Fibroblast of upper back skin (primary cell): ENCODE measurements at places on chromosomes 2 and 18.

DNA sequence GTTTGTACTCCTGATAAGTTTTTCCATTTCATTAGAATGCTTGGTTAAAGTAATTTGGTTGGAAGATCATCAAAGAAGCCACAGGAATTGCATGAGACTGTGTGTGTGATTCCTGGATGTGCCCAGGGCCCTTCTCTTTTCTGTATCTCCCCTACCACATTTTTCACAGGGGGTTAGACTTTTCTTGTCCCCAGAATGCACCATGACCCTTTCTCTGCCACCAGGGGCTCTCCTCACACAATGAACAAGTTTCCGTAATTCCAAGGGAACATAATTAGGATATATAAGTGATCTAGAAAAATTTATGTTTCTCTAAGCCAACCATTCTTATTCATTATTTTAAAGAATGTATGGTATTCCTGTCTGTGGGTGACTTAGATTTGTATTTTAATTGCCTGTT lies 291.8 kb downstream of the NEDD4L start:
- no peak for DNase-seq

DNA sequence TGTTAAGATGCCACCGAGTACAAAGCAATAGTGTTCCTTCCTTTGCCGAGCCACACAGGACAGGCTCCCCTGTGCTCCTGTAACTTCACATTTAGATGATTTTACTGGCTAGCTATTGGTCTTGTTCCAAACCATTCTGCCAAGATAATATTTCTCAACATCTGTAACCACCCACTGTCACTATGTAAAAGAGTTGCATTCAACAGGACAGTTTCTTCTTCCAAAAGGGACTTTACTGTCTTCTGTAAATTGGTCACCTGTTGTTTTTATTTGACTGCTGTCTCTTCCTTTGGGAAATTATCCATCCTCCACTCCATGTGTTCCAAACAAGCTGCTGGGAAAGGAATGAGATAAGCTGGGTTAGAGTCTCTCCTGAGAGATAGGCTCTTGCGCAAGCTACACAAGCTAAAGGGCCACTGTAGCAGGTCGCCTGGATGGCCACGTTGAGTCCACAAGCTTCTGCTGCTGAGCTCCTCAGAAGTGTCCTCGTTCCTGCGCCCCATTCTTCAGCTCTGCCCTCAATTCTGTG lies 14.4 kb upstream of the BZW1 start:
- DNase-seq: no peak

- DNase-seq: no peak
These were observed 319.3 kb upstream of the MMADHC start for GRCh38 chr2:149906886-149907285.

- DNase-seq: no peak
These were observed 48.8 kb downstream of the MAP3K20 start for GRCh38 chr2:173124441-173124840.

DNA sequence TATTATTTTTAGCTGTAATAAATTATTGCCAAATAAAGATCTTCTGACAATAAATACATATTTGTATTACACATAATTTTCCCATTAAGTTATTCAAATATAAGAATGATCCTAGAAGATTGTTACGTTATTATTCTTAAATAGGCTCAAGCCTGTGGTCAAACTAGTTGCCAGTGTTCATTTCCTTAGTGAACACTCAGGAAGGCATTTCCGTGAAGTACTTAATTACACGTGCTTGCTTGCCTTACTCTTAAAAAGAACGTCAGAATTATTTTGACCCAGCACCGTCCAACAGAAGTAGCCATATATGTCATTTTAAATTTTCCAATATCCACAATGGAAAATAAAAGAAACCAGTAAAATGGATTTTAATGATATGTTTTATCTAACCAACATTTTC lies 249.8 kb downstream of the TXNL1 start:
- no peak for DNase-seq

DNA sequence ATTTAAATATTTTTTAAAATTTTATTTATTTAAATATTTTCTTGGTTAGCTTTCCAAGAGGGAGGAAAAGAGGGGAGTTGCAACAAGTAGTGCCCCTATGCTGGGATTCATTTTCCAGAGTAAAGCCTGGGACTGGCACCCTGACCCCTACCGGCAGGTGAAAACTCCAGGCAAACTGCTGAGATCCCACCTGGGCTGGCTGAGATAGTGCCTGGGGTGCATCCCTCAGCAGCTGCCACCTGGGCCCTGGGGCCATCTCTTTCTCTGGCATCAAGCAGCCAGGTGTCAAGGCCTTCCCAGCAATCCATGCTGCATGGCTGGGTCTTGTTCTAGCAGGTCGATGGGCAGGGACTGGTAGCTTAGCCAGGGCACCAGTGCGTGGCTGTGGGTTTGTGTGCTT lies 6.6 kb downstream of the SIX2 start:
- DNase-seq: no peak

- DNase-seq: peak; percentile 80
These were observed 30.3 kb downstream of the MAIP1 start for GRCh38 chr2:199985625-199986207.

GRCh38 chr18:23539911-23540525 lies 36.7 kb downstream of the RMC1 start:
- no peak for DNase-seq

- DNase-seq: no peak
These were observed 166.8 kb downstream of the DYSF start for GRCh38 chr2:71620116-71620515.

DNA sequence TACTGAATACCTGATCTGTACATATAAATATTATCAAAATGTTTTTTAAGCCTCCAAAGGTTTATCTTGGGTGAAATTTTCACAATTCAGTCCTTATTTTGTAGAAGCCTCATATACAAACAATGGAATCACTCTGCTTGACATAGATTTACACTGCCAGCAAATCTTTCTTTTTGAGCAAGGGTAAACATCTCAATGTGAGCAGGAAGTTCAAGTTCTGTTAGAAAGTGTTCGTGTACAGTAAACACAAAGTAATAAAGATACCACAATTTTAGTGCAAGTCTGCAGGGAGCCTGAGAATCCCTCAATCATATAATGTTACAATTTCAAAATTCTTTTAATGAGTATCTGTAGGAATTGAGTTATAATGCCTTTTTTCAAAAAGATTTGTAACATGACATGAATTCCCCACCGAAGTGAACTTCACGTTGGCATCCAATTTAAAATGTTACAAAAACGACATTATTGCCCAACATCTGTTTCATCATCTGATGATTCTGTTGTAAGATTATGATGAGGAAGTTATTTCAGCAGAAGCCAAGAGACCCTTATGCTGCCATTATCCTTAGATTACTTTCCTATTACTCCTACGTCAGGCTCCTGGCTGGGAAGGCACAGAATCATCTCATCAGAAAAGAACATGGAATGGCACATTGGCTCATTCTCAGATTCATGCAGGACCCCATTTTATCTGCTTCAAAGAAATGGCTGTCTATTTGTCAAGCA lies 283.9 kb upstream of the ACVR2A start:
- no peak for DNase-seq

GRCh38 chr2:14647714-14648113 lies 15.2 kb downstream of the LRATD1 start:
- DNase-seq: no peak

GRCh38 chr2:21860907-21861306 lies 737.1 kb downstream of the TDRD15 start:
- DNase-seq: no peak

DNA sequence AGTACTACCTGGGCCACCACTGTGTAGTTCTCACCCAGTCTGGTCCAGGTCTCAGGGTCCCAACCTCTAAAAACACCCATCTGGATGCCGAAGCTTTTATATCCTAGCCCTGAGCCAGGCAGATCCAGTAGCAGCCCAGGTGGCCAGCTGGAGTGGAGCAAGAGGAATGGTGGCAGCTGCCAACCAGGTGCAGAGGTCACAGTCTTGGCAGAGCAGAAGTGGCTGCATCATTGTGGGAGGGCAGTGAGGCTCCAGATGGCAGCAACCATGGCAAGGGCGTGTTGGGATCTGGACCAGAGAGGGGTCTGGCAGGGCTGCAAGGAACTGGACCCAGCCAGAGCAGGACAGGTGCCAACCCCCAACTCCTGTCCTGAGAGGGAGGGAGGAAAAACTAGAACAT lies 72.2 kb upstream of the AGAP1 start:
- no peak for DNase-seq

DNA sequence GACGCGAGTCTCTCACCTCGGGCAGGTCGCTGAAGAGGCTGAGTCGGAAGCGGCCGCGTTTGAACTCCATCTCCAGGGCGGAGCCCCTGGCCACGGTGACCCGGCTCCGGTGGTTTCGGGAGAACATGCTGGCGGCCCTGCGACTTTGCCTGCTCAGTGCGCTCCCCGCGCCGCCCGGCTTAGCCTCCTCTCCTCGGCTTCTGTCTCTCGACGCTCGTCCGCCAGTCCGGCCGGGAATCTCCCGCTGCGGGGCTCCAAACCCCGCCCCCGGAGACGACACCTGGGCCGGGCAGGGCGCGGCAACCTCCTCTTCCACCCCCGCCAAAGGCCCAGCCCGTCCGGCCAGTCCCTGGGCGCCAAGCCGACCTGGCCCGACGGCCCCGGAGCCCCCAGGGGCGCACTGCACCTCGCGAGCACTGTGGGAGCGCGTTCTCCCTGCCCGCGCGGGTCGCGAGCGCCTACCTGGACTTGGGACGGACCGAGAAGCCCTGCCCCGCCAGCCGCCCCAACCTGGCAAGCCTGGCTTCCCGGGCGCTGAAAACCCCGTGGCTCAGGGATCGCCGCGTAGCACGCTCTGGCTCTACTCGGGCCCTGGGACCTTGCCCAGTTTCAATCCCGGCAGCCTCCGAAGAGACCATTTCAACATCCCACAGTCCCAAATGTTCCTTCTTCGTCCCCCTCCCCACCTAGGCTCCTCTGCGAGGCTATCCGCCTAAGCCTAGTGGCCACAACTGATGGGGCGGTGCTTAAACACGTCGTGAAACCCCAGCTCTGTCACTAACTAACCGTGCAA lies at the start of gene RTKN:
Gene RTKN (minus strand): TSS at position 248 of the 793 bp plus-strand sequence. CDS start 121 bp downstream, at position 127.
- no peak for DNase-seq

DNA sequence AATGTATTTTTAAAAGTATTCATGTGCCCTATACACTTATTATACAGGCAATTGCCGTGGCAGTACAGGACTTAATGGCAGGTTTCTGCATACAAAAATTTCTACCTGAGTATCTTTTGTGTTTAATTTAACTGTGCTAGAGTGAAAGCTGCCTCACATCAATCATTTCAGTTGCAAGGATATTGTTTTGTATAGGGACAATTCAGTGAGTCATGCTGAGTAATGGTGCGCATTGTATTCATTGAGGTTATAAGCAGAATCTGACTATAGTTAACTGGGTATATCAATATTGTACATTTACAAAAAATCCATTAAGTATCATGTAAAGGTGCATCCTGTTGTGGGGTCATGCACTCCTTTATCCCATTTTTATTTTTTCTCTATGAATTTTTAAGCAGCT lies 121.5 kb downstream of the GCA start:
- DNase-seq: no peak

DNA sequence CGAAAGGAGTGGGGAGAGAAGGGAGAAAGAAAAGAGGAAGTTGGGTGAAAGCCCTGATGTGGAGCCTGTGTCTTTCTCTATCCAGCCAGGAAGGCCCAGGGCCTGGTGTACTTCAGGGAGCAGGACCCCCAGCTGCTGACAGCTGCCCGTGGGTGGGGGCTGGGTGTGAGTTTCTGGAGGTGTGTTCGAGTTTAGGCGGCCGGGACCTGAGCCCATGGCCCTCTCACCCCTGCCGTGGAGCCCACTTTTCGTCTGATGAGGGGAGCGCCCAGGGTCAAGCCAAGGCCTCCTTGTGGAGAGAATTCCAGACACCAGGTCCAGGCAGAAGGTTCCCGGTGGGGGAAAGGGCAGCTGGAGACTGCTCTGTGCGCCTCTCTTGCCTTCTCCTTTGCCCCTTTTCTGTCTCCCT lies 2.2 kb downstream of the SIX3 start:
- no peak for DNase-seq

- DNase-seq: no peak
These were observed 133.5 kb upstream of the UBE2E3 start for GRCh38 chr2:180846756-180847472.

DNA sequence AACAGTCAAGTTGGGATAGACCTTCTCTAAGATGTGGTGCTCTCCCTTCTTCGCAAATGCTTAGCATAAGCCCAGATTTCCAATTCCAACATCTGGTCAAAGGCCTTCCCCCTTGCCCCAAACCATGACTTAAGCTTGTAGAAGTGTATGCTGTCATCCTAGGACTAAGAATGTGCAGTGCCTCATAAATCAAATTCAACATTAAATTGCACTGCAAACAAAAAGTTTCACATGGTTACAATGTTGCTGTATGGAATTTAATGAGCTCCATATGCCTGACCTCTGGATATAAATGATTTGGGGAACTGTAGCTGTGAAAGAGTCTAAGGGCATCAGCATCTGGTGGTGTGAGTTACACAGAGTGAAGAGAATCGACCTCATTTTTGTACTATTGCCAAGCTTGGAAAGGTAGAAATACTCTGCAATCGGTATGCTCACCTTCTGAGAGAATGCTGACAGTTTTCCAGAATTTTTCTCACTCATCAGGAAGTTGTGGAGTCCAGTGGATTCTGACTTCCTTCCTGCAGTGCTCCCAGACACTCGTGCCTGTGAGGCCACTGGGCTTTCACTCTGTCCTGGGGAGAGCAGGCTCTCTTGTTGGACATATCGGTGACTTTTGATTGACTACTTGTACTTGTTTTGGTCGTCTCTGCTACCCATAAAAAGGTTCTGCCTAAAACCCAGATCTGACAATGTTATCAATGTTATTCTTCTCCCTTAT lies 40.6 kb downstream of the FASTKD2 start:
- DNase-seq: peak; percentile 83

DNA sequence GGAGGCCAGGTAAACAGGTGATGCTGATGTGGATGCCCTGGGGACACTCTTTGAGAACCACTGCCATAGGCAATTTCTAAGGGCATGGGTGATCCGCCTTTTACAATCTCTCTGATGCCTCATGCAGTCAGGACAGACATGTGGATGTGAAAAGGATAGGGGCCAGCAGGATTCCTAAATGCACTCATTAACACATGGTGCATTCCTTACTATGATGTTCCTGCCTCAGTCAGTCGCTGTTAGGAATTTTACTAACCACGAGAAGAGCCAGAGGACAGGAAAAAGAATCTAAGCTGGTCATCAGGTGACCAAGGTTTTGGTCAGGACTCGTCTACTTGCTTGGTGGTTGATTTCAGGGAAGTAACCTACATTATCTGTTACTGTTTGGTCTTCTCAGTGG lies 191.0 kb downstream of the ARL4C start:
- DNase-seq: peak; percentile 54
